ENCODE measurements at places on chromosomes 13 and 19. TPM values are rescaled to one million over a fixed set of nuclear protein-coding genes. Genes with fewer than 3 reads are reported as not detected.

Gene SLAIN1
- 3.5 TPM for total RNA-seq

Gene FFAR1
- total RNA-seq: not detected

Gene MISP3
- total RNA-seq: 5.2 TPM

Gene ZNF175
- 8.7 TPM for total RNA-seq

Gene ZNF534
- total RNA-seq: not detected

Gene ZFP82
- total RNA-seq: 3.6 TPM

Gene KLC3
- total RNA-seq: 7.1 TPM

Gene SULT2A1
- total RNA-seq: 4.5 TPM

Gene TMEM143
- total RNA-seq: 20.4 TPM

Gene KLK10
- not detected for total RNA-seq

Gene CLEC4G
- total RNA-seq: not detected

Gene CGB2
- not detected for total RNA-seq

Gene LILRA1
- not detected for total RNA-seq

Gene ONECUT3
- total RNA-seq: not detected

Gene ZSCAN1
- total RNA-seq: not detected

GRCh38 chr13:102033857-102034331 lies 368.0 kb downstream of the FGF14 start:
- DNase-seq: no peak

- DNase-seq: no peak
Measured at GRCh38 chr13:39825886-39826285, 170.4 kb downstream of the COG6 start.

DNA sequence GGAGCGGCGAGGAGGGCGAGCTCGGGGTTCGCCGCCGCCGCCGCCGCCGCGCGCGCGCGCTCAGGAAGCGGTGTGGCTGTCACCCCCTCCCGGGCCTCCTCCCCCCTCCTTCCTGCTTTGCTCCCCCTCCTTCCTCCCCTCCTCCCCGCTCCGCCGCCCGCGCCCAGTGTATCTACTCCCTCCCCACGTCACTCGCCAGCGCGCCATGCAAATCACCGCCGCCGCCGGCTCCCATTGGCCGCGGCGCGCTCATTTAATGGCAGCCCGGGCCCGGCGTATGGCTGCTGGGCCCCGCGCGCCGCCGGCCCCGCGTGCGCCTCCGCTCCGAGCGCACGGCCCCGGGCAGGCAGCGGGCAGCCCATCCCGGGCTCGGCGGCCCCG lies 335 bp upstream of the SOX1 start:
- DNase-seq: peak; percentile 94

GRCh38 chr19:35542209-35542608 lies 3.2 kb upstream of the TMEM147 start:
- DNase-seq: no peak

GRCh38 chr19:2588081-2588777 lies 112.3 kb downstream of the GADD45B start:
- DNase-seq: peak; percentile 58

GRCh38 chr19:16463991-16464575 lies 7.7 kb downstream of the EPS15L1 start:
- DNase-seq: peak; percentile 77

DNA sequence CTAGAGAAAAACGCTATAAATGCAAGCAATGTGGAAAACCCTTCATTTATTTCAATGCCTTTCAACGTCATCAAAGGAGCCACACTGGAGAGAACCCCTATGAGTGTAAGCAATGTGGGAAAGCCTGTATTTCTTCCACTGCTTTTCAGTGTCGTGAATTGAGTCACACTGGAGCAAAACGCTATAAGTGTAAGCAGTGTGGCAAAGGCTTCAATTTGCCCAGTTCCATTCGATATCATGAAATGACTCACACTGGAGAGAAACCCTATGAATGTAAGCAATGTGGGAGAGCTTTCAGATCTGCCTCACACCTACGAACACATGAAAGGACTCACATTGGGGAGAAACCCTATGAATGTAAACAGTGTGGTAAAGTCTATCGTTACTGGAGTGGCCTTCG lies 27.4 kb downstream of the ZNF20 start:
- no peak for DNase-seq

- DNase-seq: no peak
Measured at GRCh38 chr13:70051531-70051930, 56.1 kb upstream of the ATXN8OS start.

DNA sequence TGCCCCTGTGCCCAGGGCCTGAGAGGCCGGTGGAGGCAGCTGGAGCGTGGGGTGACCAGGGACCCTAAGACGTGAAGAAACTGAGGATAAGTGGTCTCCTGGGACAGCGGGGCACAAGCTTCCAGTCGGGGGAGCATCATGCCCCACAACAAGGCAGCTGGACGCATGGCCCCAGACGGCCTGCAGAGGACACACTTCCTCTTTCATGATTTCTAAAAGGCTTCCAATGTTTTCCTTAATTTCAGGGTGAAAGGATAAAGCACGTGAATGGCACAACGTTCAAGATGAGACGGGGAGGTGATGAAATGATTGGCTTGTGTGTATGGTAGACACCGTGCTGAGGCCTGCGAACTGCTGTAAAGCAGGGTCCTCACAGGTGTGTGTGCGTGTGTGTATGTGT lies 20.2 kb upstream of the MYDGF start:
- DNase-seq: no peak

DNA sequence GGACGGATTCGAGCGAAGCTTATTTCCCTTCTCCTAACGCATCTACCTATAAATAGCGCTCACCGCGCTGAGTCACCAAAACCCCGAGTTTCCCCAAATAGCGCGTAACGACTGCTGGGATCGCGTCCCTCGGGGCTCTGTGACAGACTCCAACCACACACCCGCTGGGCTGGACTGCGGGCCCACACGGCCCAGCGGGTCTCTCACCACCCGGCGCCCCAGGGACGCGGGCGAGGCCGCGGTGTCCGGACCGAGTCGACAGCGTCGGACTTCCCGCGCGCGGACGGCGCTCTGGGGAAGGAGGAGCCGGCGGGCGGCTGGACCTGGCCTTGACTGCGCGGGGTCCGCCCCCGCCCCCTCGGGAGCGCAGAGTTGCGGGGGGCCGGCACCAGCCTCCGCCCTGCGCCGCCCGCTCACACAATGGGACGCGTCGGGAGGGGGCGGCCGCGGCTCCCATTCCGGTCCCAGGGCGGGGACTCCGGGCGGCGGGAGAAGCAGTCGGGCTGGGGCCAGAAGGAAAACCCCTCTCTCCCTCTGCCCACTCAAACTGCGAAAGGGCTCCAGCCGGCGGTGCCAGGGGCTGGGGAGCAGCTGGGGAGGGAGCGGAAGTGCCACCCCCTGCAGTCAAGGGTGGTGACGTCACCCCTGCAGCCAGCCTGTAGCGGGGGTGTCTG lies 108.8 kb downstream of the KCNRG start:
- DNase-seq: peak; percentile 95

GRCh38 chr13:43915451-43915850 lies 35.7 kb downstream of the LACC1 start:
- no peak for DNase-seq

- no peak for DNase-seq
Measured at GRCh38 chr19:3836887-3837286, 32.0 kb downstream of the ZFR2 start.

DNA sequence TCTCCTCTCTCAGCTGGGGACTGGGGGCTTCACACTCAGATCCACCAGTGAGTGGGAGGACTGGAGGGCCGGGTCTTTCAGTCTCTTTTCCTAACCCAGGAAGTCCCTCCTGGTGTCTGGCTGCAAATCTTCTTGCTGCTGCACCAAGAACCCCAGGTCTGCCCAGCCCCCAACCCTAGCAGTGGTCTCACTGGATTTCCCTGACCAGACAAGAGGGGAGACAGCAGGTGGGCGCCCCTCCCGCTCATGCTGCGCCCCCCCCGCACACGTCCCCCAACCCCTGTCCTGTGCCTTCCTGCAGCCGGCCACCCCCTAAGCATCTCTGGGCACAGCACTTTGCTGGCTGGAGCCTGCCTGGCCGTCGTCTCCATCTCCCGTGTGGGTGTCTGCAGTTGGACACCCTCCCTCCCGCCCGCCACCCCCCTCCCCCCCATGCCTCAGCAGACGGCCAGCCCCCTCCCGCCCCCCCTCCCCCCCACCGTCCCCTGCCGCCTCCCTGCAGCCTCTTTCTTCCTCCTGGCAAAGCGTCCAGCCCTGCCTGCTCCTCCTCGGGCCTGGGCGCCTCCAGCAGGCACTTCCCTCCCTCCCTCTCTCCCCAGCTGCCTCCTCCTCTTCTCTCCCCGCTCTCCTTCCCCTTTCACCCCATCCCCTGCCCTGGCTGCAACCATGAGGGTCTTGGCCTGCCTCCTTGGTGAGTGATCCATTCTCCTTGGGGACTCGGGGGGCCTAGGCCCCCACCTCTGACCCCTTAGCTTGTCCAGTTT lies at the start of gene SSC5D:
SSC5D (plus strand) TSS at position 513 of the 764 bp plus-strand sequence; CDS start at position 667, 154 bp downstream.
- DNase-seq: no peak

- DNase-seq: no peak
Measured at GRCh38 chr19:13103581-13104359, 1.1 kb upstream of the LYL1 start.

DNA sequence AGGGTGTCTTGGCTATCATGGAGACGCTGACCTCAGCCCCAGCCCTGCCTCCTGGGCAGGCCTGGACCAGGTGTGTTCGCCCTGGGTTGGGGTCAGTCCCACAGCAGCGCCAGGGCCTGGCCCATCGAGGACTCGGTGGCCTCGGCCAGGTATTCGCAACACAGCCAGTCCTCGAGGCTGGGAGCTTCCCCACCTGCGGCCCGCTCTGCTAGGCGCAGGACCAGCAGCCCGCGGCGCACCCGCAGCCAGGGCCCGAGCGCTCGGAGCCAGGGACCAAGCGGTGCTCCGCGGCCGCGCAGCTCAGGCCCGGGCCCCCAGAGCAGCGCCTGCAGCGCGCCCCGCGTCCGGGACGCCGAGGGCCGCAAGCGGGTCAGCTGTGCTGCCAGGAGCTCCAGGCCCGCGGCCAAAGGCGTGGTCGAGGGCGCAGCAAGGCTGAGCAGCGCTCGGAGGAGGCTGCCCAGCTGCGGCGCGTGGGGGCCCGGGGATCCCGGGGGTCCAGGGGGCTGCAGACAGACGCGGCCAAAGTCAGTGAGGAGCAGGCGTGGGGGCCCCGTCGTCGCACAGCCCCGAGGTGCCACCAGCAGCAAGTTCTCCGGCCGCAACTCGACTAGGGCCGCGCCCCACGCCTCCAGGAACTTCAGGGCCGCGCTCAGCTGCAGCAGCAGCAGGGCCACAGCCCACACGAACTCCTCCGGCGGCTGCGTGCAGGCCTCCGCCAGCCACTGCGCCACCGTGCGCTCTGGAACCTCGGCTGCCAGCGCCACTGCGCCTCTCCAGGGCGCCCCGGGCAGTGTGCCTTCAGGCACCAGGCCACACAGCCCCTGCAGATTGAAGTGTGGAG lies 6.2 kb downstream of the PEAK3 start:
- DNase-seq: no peak

GRCh38 chr13:110953416-110953815 lies 38.5 kb upstream of the ANKRD10 start:
- no peak for DNase-seq

- DNase-seq: no peak
Measured at GRCh38 chr13:30796132-30796572, 60.8 kb downstream of the ALOX5AP start.

- no peak for DNase-seq
Measured at GRCh38 chr19:12411893-12412292, 10.8 kb upstream of the ZNF799 start.

DNA sequence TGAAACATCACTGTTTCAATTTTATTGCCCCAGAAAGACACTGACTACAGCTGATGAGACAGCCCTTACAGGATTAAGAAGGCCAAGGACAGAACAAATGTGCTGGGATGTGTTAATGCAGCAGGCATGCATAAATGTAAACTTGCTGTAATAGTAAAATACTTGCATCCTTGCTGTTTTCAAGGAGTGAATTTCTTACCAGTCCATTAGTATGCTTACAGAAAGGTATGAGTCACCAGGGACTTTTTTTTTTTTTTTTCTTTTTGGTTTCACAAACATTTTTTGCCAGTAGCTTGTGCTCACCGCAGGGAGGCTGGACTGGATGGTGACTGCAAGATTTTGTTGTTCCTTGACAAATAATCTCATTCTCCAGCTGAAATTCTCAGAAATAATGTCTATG lies 55.1 kb downstream of the GPR180 start:
- no peak for DNase-seq

DNA sequence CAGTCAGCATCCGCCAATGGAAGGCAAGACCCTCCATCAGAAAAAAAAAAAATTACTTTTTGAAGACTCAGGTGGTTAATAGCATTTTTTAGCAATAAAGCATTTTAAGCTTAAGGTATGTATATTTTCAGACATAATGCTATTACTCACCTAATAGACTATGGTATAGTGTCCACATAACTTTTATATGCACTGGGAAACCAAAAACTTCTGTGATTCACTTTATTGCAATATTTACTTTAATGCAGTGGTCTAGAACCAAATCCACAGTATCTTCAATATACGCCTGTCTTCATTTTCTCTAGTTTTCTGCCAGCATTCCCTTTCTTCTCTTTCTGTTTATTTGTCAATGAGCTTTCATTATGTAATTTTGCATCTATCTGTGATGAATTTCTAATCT lies 418.1 kb downstream of the SLITRK6 start:
- DNase-seq: no peak

DNA sequence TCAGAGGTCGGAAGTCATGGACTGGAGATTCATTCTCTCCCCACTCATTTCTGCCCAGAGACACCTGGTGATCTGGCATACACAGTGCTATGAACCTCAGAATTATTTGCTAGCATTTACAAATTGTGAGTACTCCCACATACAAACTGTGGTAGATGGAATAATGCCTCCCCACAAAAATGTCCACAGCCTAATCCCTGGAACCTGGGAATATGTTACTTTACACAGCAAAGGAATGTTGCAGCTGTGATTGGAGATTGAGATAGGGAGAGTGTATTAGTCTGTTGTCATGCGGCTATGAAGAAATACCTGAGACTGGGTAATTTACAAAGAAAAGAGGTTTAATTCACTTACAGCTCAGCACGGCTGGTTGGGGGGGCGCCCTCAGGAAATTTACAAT lies 3.1 kb upstream of the UQCRFS1 start:
- peak; percentile 10 for DNase-seq

DNA sequence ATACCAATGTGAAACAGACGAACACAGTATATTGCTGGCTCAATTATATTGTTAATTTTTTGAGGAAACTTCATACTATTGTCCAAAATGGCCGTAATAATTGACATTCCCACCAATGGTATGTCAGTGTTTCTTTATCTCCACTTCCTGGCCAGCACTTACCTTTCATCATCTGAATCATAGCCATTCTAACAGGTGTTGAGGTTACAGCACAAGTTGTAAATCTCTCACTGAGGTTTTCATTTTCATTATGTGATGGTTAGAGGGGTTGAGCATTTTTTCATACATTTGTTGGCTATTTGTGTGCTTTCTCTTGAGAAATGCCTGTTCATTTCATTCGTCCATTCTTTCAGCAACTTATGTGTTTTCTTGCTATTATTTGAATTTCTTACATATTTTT lies 824.0 kb downstream of the UQCRFS1 start:
- DNase-seq: no peak

GRCh38 chr19:5104871-5105351 lies 136.0 kb downstream of the KDM4B start:
- no peak for DNase-seq

- DNase-seq: no peak
Measured at GRCh38 chr13:51645761-51646670, 61.8 kb downstream of the WDFY2 start.

GRCh38 chr19:54035215-54036178 lies 28.2 kb downstream of the VSTM1 start:
- no peak for DNase-seq

GRCh38 chr19:10874024-10874423 lies 2.7 kb downstream of the CARM1 start:
- DNase-seq: no peak

Data from Caco-2 (cell line).